ENCODE measurements at places on chromosomes 1 and 21.
A peak's percentile ranks its signal among the peaks of the same experiment; 100 is the strongest.

GRCh38 chr1:17573518-17574041 lies 34.1 kb downstream of the ARHGEF10L start:
- no peak for DNase-seq

- no peak for DNase-seq
These were observed 47.8 kb upstream of the CCDC190 start for GRCh38 chr1:162908780-162909179.

DNA sequence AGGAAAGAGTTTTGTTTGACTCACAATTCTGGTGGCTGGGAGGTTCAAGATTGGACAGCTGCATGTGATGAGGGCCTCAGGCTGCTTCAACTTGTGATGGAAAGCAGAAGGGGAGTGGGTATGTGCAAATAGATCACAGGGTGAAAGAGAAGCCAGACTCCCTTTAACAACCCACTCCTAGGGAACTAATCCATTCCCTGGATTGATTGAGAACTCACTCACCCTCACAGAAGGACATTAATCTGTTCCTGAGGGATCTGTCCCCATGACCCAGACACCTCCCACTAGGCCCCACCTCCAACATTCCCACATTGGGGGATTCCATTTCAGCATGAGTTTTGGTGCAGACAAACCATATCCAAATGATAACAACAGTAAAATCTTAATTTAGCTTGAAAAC lies 25.6 kb downstream of the UBE2T start:
- no peak for DNase-seq

DNA sequence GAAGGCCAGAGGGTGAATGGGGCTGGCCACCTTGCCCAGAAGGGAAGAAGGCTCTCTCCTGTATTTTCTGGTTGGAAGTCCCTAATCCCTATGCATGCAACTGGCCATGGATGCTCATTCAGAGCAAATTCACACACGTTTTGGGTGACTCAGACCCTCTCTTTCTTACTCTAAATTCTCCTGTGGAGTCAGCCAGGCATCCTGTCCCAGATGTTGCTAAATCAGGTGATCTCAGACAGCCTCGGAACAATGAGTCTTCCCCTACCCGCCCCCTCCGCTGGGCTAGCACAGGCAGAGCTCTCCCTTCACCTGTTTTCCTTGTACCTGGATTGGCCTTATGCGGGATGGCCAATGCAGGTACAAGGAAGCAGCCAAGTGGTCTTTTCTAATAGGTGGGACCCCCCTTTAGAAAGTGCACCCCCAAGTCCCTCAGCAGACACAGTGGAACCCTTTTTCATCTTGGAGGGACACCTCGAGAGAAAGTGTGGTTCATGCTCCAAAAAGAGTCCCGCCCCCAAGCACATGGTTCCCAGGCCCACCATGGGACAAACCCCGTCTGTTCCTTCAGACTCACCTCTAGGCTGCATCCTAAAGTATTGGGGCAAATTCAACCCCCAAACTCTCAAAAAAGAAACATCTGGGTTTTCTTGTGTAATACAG lies 8.6 kb downstream of the S100A6 start:
- DNase-seq: no peak

GRCh38 chr1:185297982-185298381 lies 19.1 kb downstream of the IVNS1ABP start:
- no peak for DNase-seq

DNA sequence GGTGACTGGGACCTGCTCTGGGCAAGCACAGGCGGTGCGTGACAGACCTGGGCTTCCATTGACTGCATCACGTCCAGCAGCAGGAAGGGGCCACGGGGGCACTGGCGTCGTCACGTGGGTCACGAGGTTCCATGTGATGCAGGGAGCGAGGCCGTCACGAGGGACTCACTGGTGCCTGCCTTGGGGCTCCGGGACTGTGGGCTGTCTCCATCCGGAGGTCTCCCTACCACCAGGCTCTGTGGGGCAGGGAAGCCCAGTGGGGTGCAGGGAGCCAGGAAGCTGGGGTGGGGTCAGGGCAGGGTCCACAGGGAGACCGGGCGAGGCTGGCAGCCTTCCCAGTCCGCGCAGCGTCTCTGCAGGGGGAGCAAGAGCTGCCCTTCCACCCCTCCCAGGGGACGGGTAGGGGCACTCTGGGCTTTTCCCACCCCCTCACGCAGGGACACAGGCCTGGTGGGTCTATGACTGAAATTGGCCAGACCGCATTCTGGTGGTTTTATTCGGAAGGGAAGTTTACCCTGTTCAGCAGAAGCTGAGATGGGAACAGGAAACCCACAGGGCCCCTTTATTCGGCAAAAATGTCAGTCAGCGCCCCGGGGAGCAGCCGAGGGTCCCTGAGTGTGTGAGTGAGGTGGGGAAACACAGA lies 416 bp upstream of the TNFRSF14 start:
- peak; percentile 75 for DNase-seq

DNA sequence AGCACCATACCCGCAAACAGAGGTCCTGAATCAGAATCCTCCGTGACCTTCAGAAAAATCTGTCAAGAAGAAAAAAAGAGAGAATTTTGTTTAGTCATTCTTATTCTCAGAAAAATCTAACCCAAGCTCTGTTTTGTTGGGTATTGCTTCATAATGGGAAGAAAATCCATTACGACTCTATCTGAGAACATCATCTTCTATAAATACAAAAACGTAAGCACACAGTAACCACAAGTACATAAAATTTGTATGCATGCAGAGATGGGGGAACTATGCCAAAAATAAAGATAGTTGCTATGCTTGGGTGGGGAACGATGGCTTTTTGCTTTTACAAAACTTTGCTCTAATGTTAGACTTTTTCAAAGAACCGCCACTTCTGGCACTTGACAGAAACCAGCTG lies 84.2 kb downstream of the ABCA4 start:
- DNase-seq: no peak

DNA sequence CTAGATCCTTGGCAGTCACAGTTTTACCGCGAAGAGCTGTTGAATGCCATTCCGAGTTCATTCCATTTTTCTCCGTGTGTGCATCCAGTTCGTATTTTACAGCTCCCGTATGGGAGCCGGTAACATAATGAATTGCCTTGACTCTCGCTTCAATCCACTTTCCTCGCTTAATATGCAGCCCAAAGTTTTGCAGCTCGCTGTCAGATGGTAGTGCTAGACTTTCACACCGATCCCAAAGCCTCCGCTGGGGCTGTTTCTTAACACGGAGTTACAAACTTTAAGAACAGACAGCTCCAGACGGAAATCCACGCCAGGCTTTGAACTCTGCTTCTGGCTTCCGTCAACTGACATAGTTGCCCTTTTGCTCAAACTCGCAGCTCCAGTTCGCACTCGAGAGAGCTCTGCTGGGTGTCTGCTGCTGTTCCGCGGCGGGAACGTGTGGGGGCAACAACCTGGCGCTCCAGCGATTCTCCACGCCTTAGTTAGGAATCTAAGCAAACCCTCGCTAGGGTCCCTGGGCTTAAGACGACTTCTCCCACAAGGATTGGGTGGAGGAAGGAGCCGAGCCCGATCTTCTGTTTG lies 3.5 kb upstream of the ARID1A start:
- DNase-seq: peak; percentile 79

DNA sequence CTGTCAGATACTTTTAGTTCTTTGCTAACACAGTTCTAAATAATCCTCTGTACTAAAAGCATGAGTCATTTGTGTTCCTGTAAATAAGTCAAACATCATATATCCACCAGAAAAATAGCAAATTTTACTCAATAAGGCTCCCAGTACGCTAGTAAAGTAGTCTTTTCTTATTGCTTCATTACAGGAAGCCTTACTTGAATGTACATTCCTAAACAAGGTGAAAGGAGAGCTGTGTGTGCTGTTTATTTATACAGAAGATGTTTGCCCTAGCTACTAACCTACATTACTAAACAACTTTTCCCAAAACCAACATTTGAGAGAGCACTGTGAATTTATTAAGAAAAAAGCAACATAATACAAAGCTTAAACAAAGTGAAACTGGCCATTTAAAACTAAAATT lies 52.0 kb downstream of the ZNHIT6 start:
- DNase-seq: no peak

DNA sequence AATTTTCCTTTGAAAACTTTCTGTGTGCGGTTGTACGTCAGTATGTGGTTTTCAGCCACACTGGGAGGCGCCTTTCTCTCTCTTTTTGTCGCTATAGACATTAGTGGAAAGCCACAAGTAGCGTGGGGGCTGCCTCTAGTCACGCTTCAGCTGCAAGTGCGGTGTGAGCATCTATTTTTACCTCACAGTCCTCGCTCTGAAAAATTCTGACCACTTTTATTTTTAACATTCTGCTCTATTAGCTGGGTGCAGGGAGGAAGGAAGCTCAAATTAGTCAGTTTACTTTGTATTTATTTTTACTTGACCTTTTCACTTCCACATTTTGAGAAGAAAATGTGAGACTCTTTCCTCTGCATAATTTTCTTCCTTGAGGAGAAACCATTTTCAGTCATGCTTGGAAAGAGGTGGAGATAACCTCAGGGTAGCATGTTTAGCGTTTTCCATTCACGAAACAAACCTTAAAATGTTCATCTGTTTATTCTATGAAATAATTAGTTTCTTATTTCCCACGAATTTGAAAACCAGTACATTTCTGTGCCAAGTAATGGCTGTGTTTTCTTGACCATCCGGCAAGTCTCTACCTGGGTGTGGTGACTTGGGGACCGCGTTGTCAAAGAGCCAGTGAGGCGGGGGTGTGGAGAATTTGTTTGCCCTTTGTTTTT lies 35.6 kb downstream of the ADARB1 start:
- peak; percentile 32 for DNase-seq

- DNase-seq: no peak
These were observed 75.3 kb downstream of the CD58 start for GRCh38 chr1:116495535-116495934.

- DNase-seq: no peak
These were observed 76.1 kb upstream of the USP25 start for GRCh38 chr21:15653710-15654109.

GRCh38 chr1:210698661-210699060 lies 370.0 kb downstream of the HHAT start:
- DNase-seq: no peak

GRCh38 chr1:25795211-25795610 lies 4.8 kb upstream of the SELENON start:
- DNase-seq: no peak

All from activated naive CD4-positive, alpha-beta T cell treated with Interleukin-2 at 50 U/mL for 16 hours (primary cell).